Stimulated activated CD8-positive, alpha-beta memory T cell treated with anti-CD3 and anti-CD28 coated beads, Interleukin-7, amount 100 ng/mL, for 4 hours (primary cell): ENCODE measurements at places on chromosomes 6 and 20.

DNA sequence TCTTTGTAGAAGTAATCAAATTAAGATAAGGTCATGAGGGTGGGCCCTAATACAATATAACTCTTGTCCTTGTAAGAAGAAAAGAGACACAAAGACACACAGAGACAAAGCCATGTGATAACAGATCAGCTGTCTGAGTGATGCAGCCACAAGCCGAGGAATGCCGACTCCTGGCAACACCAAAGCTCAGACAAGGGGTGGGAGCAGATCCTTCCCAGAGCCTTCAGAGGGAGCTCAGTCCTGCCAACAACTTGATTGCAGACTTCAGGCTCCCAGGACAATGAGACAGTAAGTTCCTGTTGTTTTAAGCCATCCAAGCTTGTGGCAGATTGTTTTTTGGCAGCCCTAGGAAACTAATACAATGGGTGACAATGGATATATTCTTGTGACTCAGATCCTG lies 325.0 kb upstream of the AGPAT4 start:
- no peak for DNase-seq

DNA sequence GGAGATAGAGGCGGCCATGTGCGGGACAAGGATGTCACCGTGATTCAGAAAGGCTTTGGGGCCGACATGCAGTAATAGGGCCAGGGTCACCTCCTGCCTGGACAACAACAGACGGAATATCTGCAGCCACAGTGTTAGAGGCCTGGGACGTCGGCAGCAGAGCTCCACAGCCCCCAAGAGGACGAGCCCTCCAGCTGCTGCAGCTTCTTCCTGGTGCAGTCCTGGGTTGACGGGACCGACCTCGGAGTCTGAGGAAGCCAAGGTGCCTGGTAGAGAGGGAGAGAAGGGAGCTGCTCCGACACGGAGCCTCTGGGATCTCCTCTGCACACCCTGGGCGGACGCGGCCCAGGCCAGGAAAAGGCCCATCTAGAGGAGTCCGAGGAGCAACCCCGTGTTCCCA lies 23.2 kb upstream of the CHRNA4 start:
- DNase-seq, result no peak

- DNase-seq, result no peak
Observed at GRCh38 chr6:27868311-27868710, 43.9 kb downstream of the OR2B2 start.

DNA sequence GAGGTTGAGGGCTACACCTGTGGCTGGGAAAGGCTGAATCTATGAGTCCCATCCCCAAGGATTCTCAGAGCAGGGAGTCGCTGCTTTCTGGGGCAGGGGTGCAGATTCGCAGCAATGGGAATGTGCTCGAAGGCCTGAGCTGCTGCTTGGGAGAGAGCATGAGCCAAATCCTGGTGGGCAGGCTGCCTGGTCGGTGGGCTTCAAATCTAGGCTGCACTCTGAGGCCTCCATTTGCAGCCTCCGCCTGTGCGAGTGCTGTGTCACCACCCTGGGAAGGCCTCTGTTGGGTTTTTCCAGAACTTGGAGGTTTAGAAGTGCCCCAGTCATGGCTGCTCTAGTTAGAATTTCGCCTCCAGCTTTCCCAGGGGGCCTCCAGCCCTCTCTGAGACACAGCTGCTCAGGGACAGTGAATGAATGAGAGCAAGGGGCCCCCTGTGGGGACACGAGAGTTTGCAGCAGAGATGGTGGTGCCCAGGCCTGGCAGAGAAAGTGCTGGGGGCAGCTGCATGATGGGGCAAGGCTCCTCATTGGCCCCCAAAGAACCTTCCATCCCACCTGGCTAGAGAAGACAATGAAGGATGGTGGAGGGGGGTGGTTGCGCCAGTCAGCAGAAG lies 31.1 kb upstream of the RNF24 start:
- DNase-seq, result no peak

GRCh38 chr20:39547546-39548408 lies 585.6 kb downstream of the DHX35 start:
- DNase-seq, result no peak

GRCh38 chr6:119314885-119315272 lies 34.7 kb downstream of the MAN1A1 start:
- DNase-seq, result no peak

DNA sequence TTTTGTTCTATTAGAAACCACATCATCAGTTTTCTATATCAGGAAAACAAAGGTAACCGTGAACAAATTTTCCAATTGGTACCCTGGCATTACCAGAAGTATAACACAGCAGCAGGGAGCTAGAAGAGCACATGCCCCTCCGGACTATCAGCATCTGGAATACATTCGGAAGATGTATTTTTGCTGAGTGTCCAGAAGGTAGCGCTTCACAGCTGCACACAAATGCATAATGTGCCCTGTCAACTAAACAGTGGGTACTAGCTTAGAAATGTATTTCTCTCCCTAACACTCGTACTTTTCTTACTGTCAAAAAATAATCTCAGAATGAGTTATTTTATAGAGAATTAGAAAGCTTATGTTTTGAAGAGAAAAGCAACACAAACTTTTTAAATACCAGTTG lies 77.6 kb downstream of the HUS1B start:
- no peak for DNase-seq

- DNase-seq, result no peak
Observed at GRCh38 chr6:35015476-35015875, 125.7 kb downstream of the TCP11 start.

GRCh38 chr6:155278319-155279049 lies 14.7 kb downstream of the CLDN20 start:
- no peak for DNase-seq

- no peak for DNase-seq
Observed at GRCh38 chr6:26571592-26572296, 25.0 kb upstream of the ABT1 start.

GRCh38 chr20:49981218-49982071 lies 1.3 kb upstream of the SNAI1 start:
- no peak for DNase-seq

DNA sequence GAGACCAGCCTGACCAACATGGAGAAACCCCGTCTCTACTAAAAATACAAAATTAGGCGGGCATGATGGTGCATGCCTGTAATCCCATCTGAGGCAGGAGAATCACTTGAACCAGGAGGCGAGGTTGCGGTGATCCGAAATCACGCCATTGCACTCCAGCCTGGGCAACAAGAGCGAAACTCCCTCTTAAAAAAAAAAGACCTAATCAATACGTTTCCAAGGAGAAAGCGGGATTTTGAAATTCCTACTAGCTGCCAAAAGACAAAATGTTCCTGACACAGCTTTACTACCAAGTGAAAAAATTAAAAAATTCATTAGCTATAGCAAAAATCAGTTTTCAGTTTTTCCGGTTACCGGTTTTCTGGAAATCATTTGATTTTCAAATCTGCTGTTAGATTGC lies 129.3 kb downstream of the SCAF8 start:
- DNase-seq, result no peak

- DNase-seq, result no peak
Observed at GRCh38 chr6:32085759-32086459, 23.2 kb downstream of the TNXB start.
